Endothelial cell of umbilical vein (primary cell): ENCODE measurements at places on chromosomes 13 and 19.

- no peak for DNase-seq
Measured at GRCh38 chr19:13013649-13014048, 18.4 kb downstream of the NFIX start.

DNA sequence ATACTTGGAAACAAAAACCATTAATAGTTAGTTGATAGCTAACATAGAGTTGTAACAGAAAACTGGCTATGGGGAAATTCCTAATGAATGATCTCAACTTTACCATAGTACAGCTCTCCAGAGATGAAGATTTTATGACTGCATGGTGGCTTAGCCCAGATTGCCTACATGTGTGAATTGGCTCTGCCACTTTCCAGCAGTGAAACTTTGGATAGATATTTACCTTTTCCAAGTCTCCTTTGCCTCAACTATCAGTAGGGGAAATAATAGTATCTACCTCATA lies 161.1 kb downstream of the LACC1 start:
- DNase-seq: no peak

DNA sequence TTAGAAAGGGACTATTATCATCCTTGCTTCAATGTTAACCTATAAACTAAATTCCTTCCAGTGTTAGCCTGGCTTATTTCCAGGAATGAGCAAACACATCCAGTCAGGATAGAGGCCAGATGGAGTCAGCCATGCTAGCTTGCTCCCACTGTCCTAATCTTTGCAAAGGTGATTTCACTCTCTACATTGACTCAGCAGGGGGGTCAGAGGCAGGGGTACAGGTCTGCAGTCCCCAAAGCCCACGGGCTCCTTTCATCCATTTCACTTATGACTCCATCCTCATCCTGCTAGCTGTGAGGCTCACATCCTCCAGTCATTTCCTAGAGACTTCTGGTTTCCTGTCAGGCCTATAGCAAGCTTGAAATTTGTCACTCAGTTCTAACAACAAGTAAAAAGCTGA lies 63.4 kb upstream of the CEACAM8 start:
- DNase-seq: no peak

DNA sequence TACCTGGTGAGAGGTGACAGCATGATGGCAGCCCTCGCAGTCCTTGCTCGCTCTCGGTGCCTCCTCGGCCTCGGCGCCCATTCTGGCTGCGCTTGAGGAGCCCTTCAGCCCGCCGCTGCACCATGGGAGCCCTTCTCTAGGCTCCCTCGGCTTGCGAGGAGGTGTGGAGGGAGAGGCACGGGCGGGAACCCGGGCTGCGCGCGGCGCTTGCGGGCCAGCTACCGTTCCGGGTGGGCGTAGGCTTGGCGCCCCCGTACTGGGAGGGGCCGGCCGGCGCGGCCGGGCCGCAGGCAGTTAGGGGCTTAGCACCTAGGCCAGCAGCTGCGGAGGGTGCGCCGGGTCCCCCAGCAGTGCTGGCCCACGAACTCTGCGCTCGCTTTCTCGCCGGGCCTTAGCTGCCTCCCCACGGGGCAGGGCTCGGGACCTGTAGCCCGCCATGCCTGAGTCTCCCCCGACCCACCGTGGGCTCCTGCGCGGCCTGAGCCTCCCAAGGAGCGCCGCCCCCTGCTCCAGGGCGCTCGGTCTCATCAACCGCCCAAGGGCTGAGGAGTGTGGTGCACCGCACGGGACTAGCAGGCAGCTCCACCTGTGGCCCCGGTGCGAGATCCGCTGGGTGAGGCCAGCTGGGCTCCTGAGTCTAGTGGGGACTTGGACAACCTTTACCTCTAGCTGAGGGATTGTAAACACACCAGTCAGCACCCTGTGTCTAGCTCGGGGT lies 1624.3 kb downstream of the SLITRK1 start:
- no peak for DNase-seq

- DNase-seq: no peak
Measured at GRCh38 chr19:14530005-14530348, 583 bp downstream of the TECR start.

DNA sequence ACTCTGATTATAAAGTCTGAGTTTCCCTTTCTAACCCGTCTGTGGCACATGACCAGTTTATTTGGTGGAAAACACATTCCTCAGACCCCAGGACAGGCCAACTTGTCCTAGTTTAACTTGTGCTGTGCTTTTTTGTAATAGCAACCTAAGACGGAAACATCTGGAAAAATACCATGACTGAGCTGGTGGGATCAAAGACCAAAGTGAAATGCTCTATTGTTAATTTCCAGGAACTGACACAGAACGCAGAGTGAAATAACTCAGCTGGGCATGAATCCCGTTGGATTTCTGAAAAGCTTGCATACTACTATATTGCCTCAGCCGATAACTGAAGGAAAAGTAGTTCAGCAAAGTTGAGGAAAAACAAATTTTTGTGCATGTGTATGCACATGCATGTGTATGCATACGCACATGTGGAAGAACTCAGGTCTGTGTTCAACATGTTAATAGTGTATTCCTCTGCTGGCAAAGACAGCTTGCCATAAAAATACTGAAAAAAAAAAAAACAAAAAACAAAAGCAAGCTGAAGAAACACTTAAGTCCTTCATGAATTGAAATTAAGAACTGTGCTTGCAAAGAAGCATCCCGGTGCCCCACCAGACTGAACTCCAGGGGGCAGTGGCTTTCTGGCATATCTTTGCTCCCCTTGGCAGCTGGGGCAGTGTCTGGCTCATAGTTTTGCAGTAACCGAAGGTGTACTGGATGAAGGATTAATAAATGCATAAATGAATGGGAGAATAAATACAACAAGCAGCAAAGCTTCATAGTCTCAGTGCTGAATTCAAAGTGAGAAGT lies 187.8 kb downstream of the LHFPL6 start:
- DNase-seq: peak; percentile 97

- DNase-seq: peak; percentile 80
Measured at GRCh38 chr13:49693191-49693733, 2.0 kb upstream of the EBPL start.

GRCh38 chr13:71524613-71525304 lies 342.2 kb downstream of the DACH1 start:
- DNase-seq: no peak

GRCh38 chr19:2167896-2168618 lies 4.3 kb downstream of the DOT1L start:
- peak; percentile 60 for DNase-seq

DNA sequence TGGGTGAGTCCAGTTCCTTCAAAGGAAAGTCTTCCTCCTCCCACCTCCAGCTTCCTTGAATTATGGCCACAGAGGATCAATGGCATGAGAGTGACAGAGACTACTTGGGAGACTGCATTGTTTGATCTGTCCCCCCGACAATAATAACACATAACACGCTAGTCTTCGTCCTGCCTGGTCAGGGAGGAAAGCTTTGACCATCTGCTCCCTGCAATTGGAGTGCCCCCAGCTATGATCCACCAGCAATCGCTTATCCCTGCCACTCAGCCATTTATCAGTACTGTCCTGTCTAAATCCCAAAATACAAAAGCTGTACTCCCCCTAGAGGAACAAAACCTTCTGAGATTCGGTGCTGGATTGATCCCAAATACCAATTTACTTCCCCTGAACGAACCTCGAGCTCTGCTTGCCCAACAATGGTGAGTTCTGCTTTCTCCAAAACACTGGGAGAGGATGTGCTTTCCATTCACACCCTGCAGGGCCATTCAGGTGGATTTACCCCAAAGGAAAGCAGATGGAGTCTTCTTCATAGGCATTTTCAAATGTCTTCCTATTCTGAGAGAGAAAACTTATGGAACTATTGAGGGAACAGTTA lies 466.7 kb downstream of the TSHZ3 start:
- no peak for DNase-seq

- peak; percentile 75 for DNase-seq
Measured at GRCh38 chr19:6125571-6125989, 9.9 kb upstream of the ACSBG2 start.

- no peak for DNase-seq
Measured at GRCh38 chr19:30452931-30453330, 80.7 kb downstream of the ZNF536 start.

DNA sequence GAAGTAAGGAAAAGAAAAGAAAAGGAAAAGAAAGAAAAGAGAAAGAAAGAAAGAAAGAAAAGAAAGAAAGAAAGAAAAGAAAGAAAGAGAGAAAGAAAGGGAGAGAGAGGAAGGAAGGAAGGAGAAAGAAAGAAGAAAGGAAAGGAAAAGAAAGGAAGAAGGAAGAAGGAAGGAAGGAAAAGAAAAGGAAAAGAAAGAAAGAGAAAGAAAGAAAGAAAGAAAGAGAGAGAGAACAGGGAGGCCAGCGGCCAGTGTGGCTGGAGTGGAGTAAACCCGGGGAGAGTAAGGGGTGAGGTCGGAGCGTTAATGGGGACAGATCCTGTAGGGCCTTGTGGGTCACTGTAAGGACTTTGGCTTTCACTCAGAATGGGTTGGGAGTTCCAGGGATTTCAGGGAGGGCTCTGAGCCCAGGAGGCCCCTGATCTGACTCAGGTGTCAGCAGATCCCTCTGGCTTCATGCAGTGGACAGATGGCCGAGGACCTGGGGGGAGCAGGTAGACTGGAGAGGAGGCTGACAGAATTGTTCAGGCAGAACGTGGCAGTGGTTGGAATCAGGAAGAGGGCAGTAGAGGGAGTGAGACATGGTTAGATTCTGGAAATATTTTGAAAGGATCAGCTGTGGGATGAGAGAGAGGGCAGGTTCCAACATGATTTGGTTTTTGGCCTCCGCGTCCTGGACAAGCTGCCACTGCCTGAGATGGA lies 19.8 kb upstream of the FXYD3 start:
- no peak for DNase-seq

DNA sequence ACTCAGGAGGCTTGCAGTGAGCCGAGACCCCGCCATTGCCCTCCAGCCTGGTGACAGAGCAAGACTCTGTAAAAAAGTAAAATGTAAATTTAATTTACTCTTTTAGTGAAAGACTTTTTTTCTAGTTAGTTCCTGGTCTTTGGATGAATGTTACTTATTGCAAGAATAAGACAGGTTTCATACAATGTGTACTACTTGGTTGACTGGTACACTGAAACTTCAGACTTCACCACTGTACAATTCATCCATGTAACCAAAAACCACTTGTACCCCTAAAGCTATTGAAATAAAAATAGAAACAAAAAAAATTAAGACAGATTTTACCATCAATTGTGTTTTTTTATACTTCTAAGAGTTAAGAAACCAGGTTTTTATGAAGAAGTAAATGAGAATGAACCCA lies 35.5 kb downstream of the GPALPP1 start:
- DNase-seq: no peak

DNA sequence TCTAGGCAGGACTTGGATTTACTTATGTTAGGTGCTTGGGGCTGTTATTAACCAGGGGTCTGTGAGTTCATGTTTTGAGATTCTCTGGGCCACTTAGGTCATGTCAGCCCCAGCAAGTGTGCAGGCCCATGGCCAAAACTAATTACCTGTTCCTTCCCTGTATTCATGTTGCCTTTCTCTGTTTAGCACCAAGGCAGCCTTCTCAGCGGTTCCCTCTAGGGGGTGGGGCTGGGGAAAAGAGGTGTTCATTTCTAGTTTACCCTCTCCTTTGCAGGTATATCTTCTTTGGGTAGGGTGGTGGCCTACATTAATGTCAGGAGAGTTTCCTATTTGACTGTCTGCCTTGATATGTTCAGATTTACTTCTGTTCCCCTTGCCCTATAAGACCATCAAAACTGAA lies 61.7 kb downstream of the PDS5B start:
- no peak for DNase-seq
